Stimulated activated CD4-positive, alpha-beta T cell treated with anti-CD3 and anti-CD28 coated beads, Interleukin-4, amount 100 ng/mL, for 24 hours (primary cell): ENCODE measurements at places on chromosomes 1 and 21.

- no peak for DNase-seq
Observed at GRCh38 chr1:179770887-179771502, 27.9 kb downstream of the FAM163A start.

GRCh38 chr1:186518822-186519381 lies 58.0 kb upstream of the PDC start:
- no peak for DNase-seq

GRCh38 chr1:169371404-169371803 lies 3.4 kb downstream of the BLZF1 start:
- no peak for DNase-seq

GRCh38 chr1:161198897-161199431 lies at the start of gene ADAMTS4:
Gene ADAMTS4 (minus strand): TSS chr1:161199054. CDS start chr1:161198627, 427 bp downstream.
- DNase-seq: no peak

GRCh38 chr1:221847676-221848075 lies 105.8 kb upstream of the DUSP10 start:
- DNase-seq: no peak

DNA sequence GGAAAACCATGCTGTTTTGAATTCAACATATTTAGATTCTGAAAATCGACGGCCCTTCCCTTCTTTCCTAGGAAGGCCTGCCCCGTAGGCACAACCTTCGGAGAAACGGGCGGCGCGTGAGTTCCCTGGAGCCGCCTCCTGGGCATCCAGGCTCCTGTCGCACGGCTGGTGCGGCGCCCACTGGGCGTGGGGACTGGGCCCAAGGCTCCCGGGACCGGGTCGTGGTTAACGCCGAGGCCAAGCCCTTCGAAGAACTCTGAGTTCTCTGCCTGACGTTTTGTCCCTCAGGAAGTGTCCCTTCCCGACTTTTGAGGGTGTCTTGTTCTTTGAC lies 19.2 kb upstream of the TBX15 start:
- no peak for DNase-seq

DNA sequence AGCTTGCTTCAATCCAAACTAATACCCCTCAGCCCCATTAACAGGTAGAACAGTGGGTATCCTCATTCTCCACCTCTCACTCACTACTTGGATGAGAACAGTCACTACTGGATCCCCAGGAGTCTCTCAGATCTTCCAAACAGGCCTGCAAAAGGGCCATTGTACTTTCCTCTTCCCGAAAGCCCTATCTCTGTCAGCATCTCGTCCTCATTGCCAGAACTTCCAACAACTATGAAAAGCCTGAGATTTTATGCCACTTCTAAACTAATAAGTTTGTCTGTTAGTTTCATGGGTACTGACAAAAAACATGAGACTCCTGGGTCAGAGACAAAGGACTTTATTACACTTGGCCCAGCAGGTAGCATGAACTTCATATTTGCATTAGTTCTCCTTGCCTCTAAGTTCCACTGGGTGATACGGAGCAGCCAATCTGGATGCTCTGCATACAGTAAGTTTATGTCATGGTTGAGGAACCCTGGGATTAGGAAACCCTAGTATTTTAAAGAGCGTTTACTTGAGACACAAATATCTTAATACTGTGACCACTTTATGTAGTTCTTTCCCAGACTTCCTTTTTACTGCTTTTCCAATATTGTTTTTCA lies 38.1 kb downstream of the VANGL2 start:
- DNase-seq: no peak

DNA sequence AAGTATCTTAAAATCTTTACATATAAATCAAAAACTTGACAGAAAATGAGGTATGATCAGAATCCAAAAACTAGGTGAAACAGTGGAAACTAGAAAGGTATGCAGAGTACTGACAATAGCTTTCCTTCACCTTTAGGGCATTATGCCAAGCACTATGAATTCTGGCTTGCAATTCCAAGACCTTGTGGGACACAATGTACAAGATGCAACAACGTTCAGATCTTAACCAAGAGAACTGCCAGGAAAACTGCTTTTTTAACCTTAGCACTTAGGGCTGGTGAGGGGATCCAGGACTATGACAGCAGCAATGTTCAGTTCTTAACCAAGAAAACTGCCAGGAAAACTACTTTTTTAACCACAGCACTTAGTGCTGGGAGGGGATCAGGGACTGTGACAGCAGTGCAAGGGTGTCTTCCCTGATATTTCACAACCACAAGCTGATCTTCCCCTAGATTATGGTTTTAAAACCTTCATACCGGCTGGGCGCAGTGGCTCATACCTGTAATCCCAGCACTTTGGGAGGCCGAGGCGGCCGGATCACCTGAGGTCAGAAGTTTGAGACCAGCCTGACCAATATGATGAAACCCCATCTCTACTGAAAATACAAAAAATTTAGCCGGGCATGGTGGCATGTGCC lies 22.3 kb downstream of the FOXJ3 start:
- DNase-seq: no peak

DNA sequence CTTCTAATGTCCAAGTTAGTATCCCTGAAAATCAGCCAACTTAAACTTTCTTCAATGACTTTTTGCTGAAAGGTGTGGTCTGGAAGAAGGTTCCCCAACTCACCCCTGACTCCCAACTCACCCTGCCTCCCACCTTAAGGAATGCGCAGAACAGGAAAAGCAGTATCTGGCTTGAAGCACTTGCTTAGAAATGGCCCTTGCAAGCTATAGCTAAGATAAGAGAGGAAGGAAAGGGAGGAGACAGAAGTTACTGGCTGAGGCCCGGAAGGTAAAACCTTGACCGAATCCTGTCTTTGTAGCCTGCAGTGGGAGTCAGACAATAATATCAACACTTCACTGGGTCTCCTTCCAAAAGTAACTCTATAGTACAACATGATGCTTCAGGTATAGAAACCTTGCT lies 2.9 kb downstream of the CYYR1 start:
- DNase-seq: no peak

DNA sequence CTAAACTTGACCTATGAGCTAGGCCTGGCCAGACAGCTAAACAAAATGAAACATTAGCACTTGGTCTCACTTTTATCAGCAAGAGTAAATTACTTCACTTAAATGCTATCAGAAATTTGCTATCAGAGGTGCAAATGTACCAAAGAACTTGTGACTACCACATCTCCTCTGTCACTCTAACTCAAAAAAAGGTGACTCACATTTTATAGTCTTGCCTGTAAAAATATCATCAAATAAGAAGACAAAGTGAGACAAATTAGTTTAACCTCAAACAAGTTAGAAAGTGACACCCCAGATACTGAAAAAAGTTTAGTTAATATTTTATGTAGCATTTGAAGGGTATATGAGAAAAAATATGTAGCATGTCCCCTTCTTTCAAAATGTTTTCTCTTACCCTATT lies 76.9 kb downstream of the EPS15 start:
- DNase-seq: no peak

DNA sequence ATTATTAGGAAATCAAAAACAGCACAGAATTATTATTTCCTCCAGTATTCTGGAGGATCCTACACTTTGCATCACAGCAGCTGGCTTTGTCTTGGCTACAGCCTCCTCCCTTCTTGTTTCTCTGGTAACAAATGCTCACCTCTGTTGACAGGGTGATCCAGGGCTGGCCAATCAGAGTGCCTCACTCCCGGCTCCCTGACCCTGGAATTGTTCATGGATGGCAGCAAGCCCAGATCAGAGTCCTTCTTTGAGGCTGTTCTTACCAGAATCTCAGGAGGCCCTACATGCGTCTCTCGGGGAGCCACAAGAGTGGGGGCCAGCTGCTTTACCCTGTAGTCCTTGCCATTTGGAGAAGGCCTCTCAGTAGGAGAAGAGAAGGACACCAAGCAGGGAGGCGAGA lies 48.4 kb upstream of the IGSF5 start:
- DNase-seq: no peak

GRCh38 chr21:43988506-43989230 lies 23.4 kb upstream of the TRAPPC10 start:
- DNase-seq: no peak

DNA sequence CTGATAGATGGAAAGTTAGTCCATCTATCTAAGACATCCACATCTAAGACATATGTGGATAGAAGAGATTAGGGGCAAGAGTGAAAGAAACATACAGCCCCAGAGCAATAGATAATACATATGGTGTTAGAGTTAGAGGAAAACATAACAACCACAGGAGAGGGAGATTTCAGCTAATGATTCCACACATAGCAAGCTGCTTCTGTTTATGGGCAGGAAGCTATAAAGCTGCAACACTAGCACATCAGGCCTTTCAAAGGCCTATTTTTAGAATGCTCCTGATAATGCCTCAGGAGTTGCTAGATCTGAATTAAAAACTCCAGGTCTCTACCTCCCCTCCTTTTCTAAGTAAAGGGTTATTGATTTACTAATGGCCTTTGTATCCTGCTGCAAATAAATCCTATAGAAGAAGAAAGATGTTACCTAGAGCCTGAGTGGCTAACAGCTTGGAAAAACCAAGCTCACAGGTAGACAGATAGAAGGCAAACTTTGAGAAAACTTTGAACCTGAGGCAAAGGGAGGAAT lies 36.1 kb downstream of the BRINP2 start:
- no peak for DNase-seq

DNA sequence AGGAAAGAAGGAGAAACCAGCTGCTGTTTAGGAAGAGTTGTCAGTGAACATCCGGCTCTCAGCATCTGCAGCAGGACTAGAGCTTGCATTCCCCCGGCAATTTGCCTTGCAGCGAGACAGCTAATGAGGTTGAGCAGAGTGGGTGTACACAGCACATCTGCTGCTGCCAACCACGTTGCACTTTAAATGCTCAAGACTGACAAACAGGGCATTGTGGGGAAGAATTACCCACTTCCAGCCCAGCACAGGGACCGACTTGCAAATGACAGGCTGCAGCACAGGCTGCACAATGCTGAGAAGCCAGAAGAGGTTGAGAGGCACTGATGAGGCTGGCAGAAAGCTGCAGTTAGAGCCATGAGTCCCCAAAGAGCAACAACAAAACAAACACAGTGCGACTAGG lies 47.5 kb upstream of the PLA2G2C start:
- DNase-seq: no peak

DNA sequence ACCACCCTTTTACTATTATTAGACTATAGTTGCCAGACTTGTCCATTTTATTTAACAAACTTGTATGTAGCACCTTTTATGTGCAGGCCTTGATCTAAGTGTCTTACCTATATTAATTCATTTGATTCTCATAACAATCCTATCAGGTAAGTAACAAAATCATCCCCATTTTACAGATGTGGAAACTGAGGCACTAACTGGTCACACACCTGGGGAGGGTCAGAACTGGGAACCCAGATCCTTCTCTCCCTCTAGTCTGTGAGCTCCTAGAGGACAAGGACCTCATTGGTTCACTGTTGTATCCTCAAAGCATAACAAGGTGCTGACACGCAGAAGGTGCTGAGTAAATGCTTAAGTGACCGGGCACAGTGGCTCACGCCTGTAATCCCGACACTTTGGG lies 14.9 kb downstream of the FBXO2 start:
- DNase-seq: no peak

DNA sequence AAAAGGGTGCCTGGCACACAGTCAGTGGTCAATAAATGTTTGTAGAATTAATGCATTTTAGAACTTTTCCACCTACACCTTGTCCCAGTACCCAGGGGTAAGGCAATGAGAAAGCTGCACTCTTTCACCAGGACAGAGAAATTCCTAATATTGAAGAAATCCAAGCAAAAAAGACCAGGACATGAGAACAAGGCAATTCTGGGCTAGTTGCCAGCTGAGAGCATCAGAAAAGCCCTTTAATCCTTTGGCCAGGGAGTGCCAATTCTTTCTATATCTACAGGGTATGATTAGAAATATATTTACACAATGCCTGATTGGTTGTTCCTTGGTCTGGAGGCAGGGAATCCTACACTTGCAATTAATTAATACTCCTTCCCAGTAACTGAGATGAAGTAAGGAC lies 492.4 kb upstream of the NFIA start:
- DNase-seq: no peak

GRCh38 chr21:46374761-46375389 lies 50.9 kb downstream of the PCNT start:
- DNase-seq: no peak

DNA sequence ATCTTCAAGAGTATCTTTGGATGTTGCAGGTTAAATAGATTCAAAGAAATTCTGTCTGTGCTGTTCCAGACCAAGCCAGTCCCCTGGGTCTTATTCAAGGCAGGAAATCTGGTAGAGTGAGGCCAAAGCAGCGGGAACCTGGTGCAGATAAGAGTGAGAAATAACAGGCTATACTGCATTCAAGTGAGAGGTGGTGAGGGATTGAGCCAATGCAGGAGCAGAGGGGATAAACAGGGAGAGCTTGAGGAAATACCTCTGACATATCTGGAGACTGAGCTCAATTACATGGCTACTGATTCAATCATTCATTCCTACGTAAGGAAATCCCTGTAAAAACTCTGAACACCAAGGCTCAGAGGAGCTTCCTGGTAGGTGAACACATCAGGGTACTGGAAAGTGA lies 17.2 kb upstream of the PSMA5 start:
- DNase-seq: no peak

DNA sequence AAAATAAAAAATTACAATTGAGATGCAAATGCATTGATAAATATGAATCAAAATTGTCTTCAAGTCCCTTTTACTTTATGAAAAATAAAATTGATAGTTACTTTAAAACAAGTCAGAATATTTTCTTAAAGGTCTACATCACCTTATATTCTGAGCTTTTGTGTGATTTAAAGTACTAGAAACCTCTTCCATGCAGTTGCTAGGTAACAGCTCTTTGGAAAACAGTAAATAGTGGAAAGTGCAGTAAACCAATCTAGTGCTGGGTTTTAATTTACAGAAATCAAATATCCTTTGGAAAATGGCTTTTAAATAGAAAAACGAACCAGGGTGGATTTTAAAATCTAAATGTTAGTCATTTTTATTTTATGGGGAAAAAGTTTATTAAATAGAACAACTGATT lies 227.9 kb downstream of the KCNT2 start:
- DNase-seq: no peak

GRCh38 chr1:187226396-187226795 lies 397.6 kb downstream of the PLA2G4A start:
- no peak for DNase-seq

- DNase-seq: no peak
Observed at GRCh38 chr1:157312082-157312812, 174.1 kb upstream of the ETV3 start.

DNA sequence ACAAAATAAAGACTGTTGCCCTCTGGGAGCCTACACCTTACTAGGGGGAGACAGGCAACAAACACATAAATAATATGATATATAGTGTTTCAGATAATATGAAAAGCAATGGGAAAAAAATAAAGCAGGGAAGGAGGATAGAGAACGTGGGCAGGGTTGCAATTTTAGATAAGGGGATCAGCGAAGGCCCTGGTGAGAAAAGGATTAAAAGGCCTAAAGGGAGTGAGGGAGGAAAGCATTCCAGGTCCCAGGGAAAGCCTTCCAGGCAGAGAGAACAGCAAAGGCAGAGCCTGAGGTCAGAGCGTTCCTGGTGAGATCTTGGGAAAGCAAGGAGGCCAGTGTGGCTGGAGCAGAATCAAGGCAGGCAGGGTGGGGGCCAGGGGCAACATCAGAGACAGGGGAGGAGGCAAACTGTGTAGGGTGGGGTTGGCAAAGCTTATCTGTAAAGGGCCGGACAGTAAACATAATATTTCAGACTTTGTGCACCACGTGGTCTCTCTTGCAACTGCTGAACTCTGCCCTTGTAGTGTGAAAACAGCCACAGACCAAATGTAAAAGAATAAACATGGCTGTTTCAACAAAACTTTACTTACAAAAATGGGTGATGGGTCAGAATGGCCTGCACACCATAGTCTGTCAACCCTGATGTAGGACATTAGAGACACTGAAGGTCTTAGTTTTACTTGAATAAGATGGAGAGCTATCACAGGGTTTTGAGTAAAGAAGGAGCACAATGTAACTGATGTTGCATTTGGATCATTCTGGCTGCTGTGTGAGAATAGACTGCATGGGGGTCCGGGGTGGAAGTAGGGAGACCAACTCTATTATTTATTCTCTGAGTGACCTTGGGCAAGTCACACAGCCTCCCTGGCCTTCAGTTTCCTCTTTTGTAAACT lies 13.3 kb upstream of the CPT2 start:
- no peak for DNase-seq
